Activated naive CD4-positive, alpha-beta T cell treated with anti-CD3 and anti-CD28 coated beads for 36 hours (primary cell): ENCODE measurements at places on chromosomes 5 and 9.

GRCh38 chr5:43104057-43104456, 16.7 kb upstream of the ZNF131 start:
- H3K36me3 ChIP-seq: no peaks in the 10 kb centered on the region
- peaks cover 27% of the 10 kb centered on the region for H3K4me1 ChIP-seq
- no peak for DNase-seq
- no peak overlapping the region for H3K4me3 ChIP-seq

- H3K27me3 ChIP-seq: peaks cover 5% of the 10 kb centered on the region
These were observed 10.9 kb upstream of the LAMC3 start for GRCh38 chr9:130997925-130998596.

- peak overlapping the region; percentile 48 for H3K4me3 ChIP-seq
- peak overlapping the region; percentile 75 for H3K27ac ChIP-seq
These were observed 39.7 kb downstream of the RAPGEF6 start for GRCh38 chr5:131595088-131596033.

- no peak overlapping the region for H3K4me3 ChIP-seq
- no peak for DNase-seq
- H3K4me1 ChIP-seq: no peaks in the 10 kb centered on the region
- H3K36me3 ChIP-seq: no peaks in the 10 kb centered on the region
- no peak overlapping the region for H3K27ac ChIP-seq
- H3K27me3 ChIP-seq: no peaks in the 10 kb centered on the region
These were observed 148.5 kb upstream of the MRPS30 start for GRCh38 chr5:44660251-44660650.
